ENCODE measurements at places on chromosomes 6 and 20.

GRCh38 chr6:165745492-165745891 is 82.5 kb upstream of the PDE10A start:
- DNase-seq, result no peak

DNA sequence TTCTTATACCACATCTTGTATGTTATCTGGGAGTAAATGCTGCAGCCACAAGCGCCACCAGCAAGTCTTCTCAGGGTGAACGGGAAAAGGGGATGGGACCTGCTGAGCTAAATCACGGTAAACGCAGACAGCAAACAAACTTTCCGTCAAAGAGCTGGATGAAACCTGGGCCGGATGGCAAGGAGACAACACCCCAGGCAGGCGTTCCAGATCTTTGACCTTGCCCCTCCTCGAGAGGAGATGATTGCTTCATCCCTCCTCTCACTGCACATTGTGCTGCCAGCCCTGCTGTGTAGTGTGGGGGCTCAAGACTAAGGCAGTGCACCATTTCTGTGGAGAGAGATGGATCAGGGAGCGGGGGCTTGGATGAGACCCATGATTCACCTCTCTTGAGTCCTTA is 9.8 kb downstream of the RAET1E start:
- no peak for DNase-seq

DNA sequence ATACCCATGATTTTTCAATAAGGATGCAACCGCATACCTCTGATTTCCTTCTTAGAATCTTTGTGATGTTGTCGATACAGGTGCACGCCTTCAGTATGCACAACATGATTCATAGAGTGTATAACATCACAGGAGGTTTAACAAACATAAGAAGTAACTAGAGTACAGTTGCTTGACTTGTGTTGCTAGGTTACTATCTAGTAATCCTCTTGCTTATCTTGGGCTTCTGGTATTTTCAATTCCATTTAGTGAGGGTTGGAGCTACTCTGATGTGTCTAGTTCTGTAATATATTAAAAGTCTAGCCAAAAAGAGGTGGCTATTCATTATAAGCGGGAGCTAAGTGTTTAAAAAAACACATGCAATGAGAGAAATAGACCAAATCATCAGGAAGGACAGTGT is 85.5 kb upstream of the TENT5A start:
- no peak for DNase-seq

GRCh38 chr6:42817907-42818306 is 36.1 kb downstream of the BICRAL start:
- DNase-seq, result no peak

DNA sequence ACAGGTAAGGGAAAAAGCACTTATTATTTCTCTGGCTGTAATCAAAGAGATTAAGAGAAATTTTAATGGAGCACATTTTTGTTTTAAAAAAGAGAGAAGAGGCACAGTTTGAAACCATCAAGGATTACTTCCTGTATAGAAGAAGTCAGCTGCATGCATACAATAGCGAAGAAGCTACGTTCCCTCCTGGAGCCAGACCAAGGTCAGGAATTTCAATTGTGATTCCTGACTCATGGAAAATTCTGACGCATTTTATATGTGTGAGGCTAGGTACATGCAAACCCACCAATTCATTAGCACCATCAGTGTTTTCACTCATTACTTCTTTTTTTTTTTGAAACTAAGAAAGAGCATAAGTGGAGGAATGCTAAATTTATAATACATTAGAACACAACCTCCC is 232.7 kb upstream of the SGK1 start:
- no peak for DNase-seq

DNA sequence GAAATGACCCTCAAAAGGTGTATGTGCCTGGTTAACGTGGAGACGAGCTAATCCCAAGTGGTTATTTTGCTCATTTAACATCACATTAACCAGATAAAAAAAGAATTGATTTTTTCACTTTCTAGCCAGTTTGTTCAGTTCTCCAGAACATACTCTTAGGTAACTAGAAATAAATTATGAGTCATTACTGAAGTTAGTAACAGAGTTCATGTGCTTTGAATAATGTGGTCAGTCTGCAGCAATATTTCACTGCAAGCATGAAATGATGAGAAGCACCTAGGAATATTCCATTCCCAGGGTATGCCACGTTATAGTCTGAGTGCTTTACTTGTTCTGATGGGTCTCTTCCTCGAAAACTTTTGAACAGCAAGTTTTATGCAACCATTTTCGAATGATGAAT is 138.3 kb upstream of the INSM1 start:
- no peak for DNase-seq

DNA sequence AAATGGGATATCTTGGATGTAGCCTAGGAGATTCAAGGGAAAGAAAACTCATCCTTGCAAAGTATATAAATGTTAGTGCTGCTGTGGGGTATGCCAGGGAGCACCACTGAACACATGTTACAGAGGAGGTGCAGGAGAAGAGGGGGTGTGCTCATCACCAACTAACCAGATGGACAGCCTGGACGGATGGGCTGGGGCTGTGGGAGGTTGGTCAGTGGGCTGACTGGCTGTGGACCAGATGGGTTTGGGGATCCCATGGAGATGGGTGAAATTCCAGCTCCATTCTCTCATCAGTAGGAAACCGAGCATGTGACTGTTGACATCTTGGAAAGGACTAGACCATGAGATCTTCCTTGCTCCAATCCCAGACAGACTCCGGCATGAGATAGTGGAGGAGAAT is 201.0 kb downstream of the LRFN2 start:
- DNase-seq, result no peak

DNA sequence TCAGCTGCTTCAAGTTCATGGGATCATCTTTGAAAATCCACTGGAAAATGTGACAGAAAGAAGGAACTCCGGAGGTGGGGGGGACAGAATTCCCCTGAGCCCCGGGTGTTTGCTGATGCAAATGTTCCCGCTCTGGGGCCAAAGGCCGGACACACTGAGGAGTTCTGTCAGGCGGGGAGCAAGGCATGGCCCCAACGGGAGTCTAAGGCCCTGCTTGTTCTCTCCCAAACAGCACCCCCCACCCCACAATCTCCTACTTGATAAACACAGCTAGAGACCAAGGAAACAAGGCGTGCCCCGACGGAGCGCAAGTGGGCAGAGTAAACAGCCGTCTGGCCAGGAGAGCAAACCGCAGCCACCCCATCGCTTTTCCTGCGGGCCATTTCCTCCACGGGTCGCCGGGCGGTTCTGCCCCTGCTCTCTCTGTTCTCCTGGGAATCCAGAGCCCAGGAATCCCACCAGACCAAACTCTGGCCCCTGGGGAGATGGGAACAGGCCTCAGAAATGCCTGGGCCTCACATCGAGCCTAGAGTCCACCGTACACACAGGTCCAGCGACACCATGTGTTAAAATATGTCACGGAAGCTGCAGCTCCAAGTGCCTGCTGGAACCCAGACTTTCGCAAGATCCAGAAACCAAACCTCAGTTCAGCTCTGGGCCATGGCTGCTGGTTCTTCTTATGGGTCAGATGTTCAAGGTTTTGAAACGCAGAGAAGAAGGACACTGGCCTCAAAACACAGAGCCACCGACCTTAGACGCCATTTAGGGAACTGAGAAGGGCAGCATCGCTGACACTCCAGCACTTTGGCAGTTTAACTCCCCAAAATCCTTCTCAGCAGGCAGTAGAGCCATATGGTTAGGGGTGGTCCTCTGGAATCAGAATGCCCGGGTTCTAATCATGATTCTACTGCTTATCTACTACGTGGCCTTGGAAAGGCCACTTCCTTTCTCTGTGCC is 104.2 kb downstream of the PREX1 start:
- DNase-seq, result no peak

- DNase-seq, result no peak
Measured at GRCh38 chr20:25364180-25364788, 26.4 kb downstream of the ABHD12 start.

DNA sequence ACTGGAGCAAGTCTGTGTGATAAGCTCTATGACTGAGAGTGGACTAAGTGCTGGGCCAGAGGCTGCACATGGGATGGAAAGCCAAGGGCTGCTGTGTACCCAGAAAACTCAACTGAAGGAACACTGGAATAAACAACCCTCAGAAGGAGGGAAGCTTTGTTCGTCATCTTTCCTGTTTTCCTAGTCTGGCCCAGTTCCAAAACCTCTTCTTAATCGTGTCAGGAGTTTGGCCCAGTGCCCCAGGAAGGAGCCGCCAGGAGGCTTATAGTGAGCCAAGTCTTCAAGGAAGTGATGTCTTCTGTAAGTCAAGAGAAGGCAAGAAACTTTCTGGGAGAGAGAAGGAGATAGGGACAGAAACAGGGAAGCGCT is 23.3 kb upstream of the TOP1 start:
- DNase-seq, result no peak

DNA sequence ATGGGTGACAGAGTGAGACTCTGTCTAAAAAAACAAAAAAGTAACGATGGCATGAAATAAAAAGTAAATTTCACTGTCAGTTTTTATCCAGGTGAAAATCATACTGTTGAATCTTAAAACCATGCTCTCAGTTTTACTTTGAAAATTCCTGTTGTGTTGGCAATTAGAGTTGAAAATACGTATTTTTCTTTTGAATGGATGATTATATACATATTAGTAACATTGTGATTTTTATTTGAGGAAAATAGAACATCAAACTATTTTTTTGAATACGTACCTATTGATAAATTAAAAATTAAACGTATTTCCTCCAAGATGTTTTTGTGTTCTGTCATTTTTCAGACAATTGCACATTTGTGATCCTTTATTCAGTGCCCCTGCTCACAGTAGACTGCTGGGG is 14.7 kb downstream of the CEP43 start:
- no peak for DNase-seq

DNA sequence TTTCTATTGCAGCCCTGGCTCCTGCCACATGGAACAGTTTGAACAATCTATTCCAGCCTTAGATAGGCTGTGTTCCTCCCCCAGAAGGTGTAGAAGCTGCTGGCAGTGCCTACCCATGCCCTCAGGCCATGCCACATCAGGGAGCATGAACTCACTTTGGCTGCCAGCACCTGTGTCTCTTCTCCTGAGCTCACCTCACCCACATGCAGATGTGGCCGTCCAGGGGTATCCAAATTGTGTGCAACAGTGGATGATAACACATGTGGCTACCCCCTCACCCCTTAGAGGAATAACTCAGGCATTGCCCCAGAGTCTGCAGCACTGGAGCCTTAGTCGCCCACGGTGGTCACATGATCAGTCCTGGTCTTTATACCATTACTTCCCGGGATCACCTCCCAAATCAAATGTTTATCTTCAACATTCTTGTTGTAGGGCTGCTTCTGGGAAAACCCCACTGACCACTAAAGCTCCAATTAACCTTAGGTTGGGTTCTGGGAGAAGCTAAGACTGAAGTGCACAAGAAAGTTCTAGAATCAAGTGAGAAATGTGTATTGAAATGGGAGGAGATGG is 110.4 kb downstream of the BANF2 start:
- DNase-seq, result no peak

- DNase-seq, result no peak
Measured at GRCh38 chr20:4708856-4709255, 12.9 kb upstream of the PRND start.

DNA sequence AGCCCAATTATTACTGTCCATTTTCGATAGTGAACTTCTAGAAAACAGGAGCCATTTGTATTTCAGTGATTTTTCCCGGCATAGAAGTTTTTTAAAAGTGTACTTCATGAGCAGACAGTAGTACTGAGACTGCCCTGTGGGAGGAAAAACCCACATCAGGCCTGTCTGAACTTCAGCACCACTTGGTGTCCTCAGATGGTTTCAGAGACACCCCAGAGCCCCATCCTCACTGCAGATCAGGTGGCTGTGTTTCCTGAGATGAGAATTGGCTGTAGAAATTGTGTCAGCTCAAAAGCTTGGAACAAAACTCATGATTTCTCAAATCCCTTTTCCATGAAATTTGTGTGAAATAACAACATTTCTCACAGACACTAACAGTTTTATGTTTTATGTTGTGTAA is 110.0 kb upstream of the RIN2 start:
- DNase-seq, result no peak

- DNase-seq, result no peak
Measured at GRCh38 chr6:120874422-120874821, 459.9 kb downstream of the TBC1D32 start.

Measured in stimulated activated naive CD8-positive, alpha-beta T cell treated with anti-CD3 and anti-CD28 coated beads, Interleukin-15, Interleukin-2, amounts not matched to agents 100 U/mL and 50 U/mL, for 24 hours (primary cell).